ENCODE measurements at places on chromosomes 6 and 20.

DNA sequence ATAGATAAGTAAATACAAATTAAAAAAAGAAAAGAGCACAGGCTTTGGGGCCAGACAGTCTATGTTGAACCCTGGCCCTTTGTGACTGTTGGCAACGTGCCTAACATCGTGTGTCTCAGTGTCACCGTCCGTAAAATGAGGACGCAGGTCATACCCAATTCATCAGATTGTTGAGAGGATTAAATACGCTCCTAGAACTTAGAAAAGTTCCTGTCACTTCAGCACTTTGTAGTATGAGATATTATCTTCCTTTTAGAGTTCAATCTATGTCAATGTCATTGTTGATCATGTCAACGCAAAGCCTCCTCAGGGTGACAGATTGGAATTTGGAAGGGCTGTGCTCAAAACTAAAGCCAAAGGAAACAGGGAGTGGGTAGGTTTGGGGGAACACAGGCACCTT lies 21.7 kb downstream of the SERPINB1 start:
- DNase-seq: no peak

DNA sequence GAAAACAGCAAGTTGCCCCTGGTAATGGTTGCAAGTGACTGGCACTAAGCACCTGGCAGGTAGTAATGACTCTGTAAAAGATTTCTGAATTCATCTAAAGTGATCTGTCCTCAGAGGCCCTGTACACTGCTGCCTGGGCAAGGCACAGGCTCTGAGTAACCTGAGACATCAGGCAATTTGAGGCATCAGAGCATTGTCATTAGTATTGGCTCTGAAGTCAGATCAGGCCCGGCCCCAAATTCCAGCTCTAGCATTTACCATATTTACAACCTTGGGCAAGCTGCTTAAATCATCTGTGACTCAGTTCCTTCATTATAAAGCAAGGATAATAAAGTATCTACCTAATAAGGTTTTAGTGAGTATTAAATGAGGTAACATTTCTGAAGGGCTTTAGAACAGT lies 17.3 kb upstream of the TENT5A start:
- DNase-seq: peak; percentile 59

- no peak for DNase-seq
Observed at GRCh38 chr20:63518946-63519667, 1.5 kb upstream of the PPDPF start.

DNA sequence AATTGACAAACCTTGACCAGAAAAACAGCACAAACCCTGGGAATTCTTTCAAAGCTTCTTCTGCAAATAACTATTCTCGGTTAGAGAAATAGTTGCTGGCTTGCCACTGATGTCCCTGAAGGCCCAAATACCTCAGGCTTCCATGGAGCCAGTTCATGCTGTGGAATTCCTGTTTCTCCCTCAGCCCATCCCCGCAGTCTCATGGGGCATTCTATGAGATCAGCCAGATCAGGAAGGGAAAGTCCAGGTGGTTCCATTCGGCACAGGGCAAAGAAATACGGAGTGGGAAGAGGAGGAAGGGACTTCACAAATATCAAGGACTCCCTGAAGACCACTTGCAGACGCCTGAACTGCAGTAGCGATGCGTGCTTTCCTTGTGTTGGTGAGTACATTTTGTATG lies 63.3 kb downstream of the MYLK4 start:
- no peak for DNase-seq
